Fibroblast of the aortic adventitia (primary cell): ENCODE measurements at places on chromosomes 4 and X. TPM values are rescaled to one million over a fixed set of nuclear protein-coding genes. Genes with fewer than 3 reads are reported as not detected.

LONRF3 gene
- 1.5 TPM in 1 of 2 replicates, not detected in the other for total RNA-seq

VCX gene
- not detected in 2 replicates for total RNA-seq

SSX4B gene
- total RNA-seq, result not detected in 2 replicates

IGBP1 gene
- total RNA-seq, result 64.6 and 117 TPM in 2 replicates

UGT2A3 gene
- total RNA-seq, result not detected in 2 replicates

FGFBP2 gene
- not detected in 2 replicates for total RNA-seq

BEND2 gene
- total RNA-seq, result not detected in 2 replicates

TLR7 gene
- total RNA-seq, result not detected in 2 replicates

CTAG1B gene
- total RNA-seq, result not detected in 2 replicates

UGT2B15 gene
- not detected in 2 replicates for total RNA-seq

XG gene
- total RNA-seq, result 13.8 and 50.4 TPM in 2 replicates
